ENCODE measurements at places on chromosomes 6 and 20. TPM values are rescaled to one million over a fixed set of nuclear protein-coding genes. Genes with fewer than 3 reads are reported as not detected.

DNA sequence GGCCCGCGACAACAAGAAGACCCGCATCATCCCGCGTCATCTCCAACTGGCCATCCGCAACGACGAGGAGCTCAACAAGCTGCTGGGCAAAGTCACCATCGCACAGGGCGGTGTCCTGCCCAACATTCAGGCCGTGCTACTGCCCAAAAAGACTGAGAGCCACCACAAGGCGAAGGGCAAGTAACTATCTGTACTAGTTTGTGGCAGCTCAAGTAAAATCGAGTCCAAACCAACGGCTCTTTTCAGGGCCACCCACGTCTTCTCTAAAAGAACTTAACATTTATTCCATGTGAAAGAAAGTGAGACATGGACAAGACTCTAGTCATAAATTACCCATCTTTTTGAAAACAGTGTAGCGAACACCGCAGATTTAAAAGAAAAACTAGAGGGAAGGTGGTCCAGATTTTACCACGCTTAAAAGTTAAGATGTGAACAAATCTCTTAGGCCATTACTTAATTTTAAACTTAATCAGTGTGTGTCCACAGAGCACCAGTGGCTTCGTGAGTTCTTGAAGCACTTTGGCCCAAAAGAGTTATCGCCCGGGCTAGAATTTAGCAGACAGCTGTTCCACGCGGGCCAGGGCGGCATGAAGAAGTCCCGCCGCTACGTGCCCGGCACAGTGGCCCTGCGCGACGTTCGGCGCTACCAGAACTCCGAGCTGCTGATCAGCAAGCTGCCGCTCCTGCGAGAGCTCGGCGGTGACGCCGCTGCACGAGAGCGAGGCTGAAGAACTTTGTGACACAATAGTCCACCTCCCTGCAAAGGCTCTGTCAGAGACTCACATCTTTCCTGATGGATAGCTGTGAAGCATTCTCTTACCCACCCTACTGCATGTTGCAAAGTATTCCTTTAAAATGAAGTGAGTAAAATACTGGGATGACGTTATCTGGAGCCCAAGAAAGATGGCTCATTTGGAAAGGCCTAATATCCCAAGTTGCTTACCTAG is 113.9 kb upstream of the PRSS16 start:
- H3K4me1 ChIP-seq = peaks cover 20% of the 10 kb centered on the region
- DNase-seq = no peak
- H3K27ac ChIP-seq = peak overlapping the region; percentile 90
- H3K4me3 ChIP-seq = peak overlapping the region; percentile 61
- H3K36me3 ChIP-seq = no peaks in the 10 kb centered on the region

GRCh38 chr20:56316483-56316882 is 42.3 kb upstream of the FAM210B start:
- H3K4me1 ChIP-seq = no peaks in the 10 kb centered on the region
- H3K27ac ChIP-seq = no peak overlapping the region
- H3K36me3 ChIP-seq = no peaks in the 10 kb centered on the region

- DNase-seq = peak; percentile 40
- no peaks in the 10 kb centered on the region for H3K27me3 ChIP-seq
- H3K4me1 ChIP-seq = no peaks in the 10 kb centered on the region
- H3K27ac ChIP-seq = no peak overlapping the region
- H3K36me3 ChIP-seq = no peaks in the 10 kb centered on the region
- H3K4me3 ChIP-seq = no peak overlapping the region
Observed at GRCh38 chr20:24939036-24939435, 10.0 kb upstream of the CST7 start.

DNA sequence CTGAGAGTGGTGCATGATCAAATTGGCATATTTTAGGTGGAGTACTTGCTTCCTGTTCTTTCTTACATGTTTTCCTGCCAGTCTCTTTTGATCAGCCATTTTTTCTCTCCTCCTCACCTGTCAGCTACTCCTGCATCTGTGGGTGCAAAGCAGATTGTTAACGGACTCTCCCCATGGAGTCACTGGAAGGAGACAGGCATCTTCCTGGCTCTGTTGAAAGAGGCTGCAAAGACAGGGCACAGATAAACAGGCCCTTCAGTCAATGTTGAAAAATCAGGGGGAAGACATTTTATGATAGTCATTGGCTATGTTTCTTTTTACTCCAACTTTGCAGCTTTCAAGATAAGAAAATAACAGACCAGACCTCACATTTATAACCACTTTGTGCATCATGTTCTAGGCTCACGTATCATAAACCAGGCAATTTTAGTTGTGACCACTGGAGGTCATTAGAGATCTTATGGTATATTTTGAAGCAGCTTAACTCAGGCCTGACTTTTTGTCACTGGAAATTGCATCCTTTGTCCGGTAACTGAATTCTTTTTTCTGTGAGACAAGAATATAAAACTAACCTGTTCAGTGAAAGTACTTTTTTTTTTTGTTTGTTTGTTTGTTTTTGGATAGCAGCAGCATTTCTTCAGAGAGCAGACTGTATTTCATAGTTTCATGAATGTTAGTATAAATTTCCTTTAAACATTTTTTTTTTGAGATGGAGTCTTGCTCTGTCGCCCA is 20.1 kb downstream of the ECT2L start:
- no peak overlapping the region for H3K27ac ChIP-seq
- no peak overlapping the region for H3K4me3 ChIP-seq
- no peaks in the 10 kb centered on the region for H3K36me3 ChIP-seq
- H3K4me1 ChIP-seq = peaks cover 9% of the 10 kb centered on the region
- DNase-seq = no peak
- H3K27me3 ChIP-seq = no peaks in the 10 kb centered on the region

The TMEM242 gene
- 6.1 TPM for total RNA-seq

GRCh38 chr6:135008941-135009290 is 45.7 kb downstream of the HBS1L start:
- no peaks in the 10 kb centered on the region for H3K36me3 ChIP-seq
- no peak overlapping the region for H3K27ac ChIP-seq
- no peaks in the 10 kb centered on the region for H3K27me3 ChIP-seq
- H3K4me3 ChIP-seq = no peak overlapping the region
- H3K4me1 ChIP-seq = no peaks in the 10 kb centered on the region
- no peak for DNase-seq

- H3K27me3 ChIP-seq = no peaks in the 10 kb centered on the region
- H3K4me1 ChIP-seq = peaks cover 47% of the 10 kb centered on the region
- peak overlapping the region; percentile 77 for H3K4me3 ChIP-seq
Observed at GRCh38 chr6:108561742-108562502, 1.2 kb downstream of the FOXO3 start.

- no peaks in the 10 kb centered on the region for H3K36me3 ChIP-seq
- H3K27ac ChIP-seq = no peak overlapping the region
- no peaks in the 10 kb centered on the region for H3K4me1 ChIP-seq
- no peak overlapping the region for H3K4me3 ChIP-seq
- DNase-seq = no peak
Observed at GRCh38 chr6:109393886-109394281, 11.6 kb upstream of the CD164 start.

DNA sequence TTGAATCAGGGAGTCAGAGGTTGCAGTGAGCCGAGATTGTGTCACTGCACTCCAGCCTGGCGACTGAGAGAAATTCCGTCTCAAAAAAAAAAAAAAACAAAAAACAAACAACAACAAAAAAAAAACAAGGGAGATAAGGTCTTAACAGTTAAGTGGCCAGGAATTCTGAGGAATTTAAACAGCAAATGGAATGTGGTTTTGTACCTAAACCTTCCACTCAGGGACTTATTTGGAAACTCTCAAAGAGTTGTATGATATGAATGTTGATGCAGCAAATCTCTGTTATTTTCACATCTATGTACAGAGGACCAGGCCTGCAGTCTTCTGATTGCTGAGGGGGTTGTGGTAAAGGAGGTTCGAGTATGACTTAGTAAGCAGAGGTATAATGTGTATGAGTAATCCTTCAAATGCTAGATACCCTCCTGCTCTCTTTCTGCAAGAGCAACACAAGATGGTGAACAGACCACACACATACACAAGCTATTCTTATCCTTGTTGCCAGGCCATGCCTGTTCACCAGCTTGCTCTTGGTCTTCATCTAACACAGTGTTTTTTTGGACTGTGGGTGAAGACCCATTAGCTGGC is 174.9 kb upstream of the SCGN start:
- no peaks in the 10 kb centered on the region for H3K36me3 ChIP-seq
- H3K4me1 ChIP-seq = no peaks in the 10 kb centered on the region
- no peaks in the 10 kb centered on the region for H3K27me3 ChIP-seq

DNA sequence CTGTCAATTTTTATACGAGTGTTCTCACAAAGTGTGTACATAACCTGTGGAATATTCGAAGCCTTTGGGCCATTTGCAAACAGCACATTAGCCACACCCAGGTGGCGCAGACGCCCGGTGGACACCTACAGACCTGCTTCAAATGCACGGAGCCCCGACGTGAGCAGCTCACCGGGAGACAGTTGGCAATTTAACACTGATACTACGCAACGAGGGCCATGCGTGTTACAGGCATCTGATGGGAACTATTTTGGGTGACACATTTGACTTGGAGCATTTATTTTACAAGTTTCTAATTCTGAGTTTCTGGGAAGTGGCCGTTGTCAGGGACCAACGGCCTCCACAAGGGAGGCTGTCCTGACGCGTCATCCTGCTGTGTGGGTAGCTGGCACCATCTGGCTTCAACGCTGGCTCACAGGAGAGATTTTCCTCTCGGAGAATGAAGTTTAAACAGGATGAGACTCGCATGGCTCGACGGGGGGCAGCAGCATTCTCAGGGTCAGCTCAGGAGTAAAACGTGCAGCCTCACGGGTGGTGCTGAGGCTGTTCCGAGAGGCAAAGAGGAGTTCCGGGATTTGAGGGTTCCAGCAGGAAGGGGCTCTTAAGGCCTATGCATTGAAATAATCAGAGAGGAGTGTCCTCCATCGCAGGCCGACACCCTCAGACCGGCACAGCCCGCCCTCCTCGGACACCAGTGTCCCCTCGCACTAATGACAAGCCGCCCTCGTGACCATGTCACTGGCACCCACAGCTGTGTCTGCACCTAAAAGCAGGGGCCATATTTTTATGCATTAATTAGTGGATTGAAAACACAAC is 207.4 kb downstream of the DLL1 start:
- no peak overlapping the region for H3K4me3 ChIP-seq
- no peaks in the 10 kb centered on the region for H3K36me3 ChIP-seq
- no peak overlapping the region for H3K27ac ChIP-seq
- H3K27me3 ChIP-seq = no peaks in the 10 kb centered on the region
- no peaks in the 10 kb centered on the region for H3K4me1 ChIP-seq

The STMND1 gene
- not detected for total RNA-seq

DNA sequence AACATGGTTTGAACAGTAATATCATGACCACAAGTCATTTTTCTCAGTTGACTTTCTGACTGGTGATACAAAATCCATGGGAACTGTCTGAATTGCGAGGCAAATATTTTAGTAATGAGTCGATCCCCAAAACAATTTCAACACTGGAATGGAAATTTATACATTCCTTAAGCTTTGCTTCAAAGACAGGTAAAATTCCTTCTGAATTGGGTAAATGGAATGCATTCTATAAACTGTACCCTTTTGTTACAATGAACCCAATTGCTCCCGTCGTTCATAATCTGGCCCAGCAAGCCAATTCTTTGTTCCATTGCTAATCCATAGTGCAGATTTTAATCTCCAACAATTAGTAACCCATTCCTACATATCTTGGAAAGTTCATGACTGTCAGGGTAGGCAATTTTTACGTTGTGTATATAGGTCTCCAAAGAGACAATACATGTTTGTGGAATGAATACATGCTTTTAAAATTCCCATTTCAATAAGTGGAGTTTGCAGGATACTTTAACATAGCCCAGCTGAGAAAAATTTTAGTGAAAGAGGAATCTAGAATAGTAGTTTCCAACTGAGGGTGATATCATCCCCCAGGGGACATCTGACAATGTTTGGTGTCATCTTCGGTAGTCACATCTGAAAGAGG is 32.7 kb downstream of the CYP24A1 start:
- H3K27ac ChIP-seq = no peak overlapping the region
- H3K4me1 ChIP-seq = no peaks in the 10 kb centered on the region
- no peaks in the 10 kb centered on the region for H3K27me3 ChIP-seq
- H3K36me3 ChIP-seq = no peaks in the 10 kb centered on the region
- DNase-seq = no peak
- no peak overlapping the region for H3K4me3 ChIP-seq

DNA sequence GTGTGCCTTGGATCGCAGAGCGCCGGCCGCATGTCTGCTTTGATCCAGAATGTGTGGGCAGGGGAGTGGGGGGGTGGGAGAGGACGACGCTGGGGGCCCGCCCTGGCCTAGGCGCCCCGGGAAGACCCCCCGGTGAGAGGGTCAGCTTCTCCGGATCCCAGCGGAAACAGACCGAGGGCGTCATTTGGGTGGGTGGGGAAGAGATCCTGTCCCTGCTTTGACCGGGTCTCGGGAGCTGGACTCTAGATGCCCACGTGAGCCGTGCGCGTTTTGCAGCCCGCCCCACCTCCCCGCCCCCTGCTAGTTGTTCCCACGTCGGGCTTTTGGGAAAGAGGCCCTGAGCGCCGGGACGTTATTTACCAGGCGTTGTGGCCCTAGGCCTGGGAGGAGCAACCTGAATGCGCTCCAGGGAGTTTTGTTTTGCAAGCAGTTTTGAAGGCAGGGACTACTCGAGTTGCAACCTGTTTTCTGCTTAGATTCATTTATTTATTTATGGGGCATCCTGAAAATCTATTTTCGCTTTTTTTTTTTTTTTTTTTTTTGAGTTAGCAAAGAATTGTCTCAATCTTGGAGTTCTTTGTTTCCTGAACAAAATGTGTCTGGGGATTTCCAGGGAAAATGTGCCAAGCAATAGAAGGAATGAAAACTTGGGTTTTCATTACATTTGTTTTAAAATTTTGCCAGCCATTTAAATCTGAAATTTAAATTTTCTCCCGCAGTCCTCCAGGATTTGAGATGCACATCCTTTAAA is 1.6 kb downstream of the DSP start:
- H3K27ac ChIP-seq = peak overlapping the region; percentile 89
- H3K4me1 ChIP-seq = peaks cover 24% of the 10 kb centered on the region
- H3K27me3 ChIP-seq = peaks cover 3% of the 10 kb centered on the region

DNA sequence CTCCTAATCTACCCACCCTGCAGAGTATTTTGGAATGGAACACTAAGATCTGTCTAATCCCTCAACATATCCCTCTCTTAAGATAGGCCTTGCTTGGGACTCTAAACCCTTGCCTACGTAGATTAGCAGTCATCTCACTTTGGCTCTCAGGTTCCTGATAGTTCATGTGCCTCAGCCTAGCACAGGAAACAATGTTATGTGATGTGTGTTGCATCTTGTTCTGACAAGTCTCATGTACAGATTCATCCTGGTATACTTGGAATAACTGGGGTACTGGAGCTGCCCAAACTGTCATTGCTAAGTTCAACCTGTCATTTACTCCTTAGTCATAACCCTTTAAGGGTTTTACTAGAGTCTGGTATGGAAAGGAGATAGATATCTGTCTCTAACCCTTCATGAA is 34.1 kb downstream of the TREML1 start:
- no peak overlapping the region for H3K27ac ChIP-seq
- no peak overlapping the region for H3K4me3 ChIP-seq
- no peak for DNase-seq
- H3K4me1 ChIP-seq = no peaks in the 10 kb centered on the region

The HLA-DRB5 gene
- total RNA-seq = 4.7 TPM

The MYBL2 gene
- 1.7 TPM for total RNA-seq

GRCh38 chr20:44187054-44187771 is at the start of gene JPH2:
JPH2 (minus strand) TSS chr20:44187188; CDS start chr20:44186705, 483 bp downstream.
- no peak for DNase-seq
- H3K4me1 ChIP-seq = peaks cover 25% of the 10 kb centered on the region
- peak within 1 kb of the TSS; percentile 78 for H3K27ac ChIP-seq
- peak within 1 kb of the TSS; percentile 46 for H3K4me3 ChIP-seq

GRCh38 chr6:152360034-152360433 is 277.1 kb downstream of the SYNE1 start:
- H3K4me3 ChIP-seq = no peak overlapping the region
- no peaks in the 10 kb centered on the region for H3K36me3 ChIP-seq
- no peak for DNase-seq
- no peaks in the 10 kb centered on the region for H3K27me3 ChIP-seq

All from vagina (tissue), 2 donors.